Spleen (tissue), 13 donors: ENCODE measurements at places on chromosomes 5 and 9. TPM values are rescaled to one million over a fixed set of nuclear protein-coding genes. Genes with fewer than 3 reads are reported as not detected.

TMC1 gene
- total RNA-seq = not detected

HAVCR2 gene
- total RNA-seq = 17.2 TPM

GRCh38 chr5:34580983-34581382 lies 75.1 kb upstream of the RAI14 start:
- H3K36me3 ChIP-seq = no peaks in the 10 kb centered on the region
- H3K27me3 ChIP-seq = no peaks in the 10 kb centered on the region
- H3K4me3 ChIP-seq = no peak overlapping the region

- H3K27me3 ChIP-seq = no peaks in the 10 kb centered on the region
- DNase-seq = no peak
- H3K27ac ChIP-seq = no peak overlapping the region
- H3K36me3 ChIP-seq = no peaks in the 10 kb centered on the region
Measured at GRCh38 chr9:19648672-19649071, 140.2 kb downstream of the SLC24A2 start.

- peaks cover 14% of the 10 kb centered on the region for H3K27me3 ChIP-seq
- H3K36me3 ChIP-seq = peaks cover 6% of the 10 kb centered on the region
- H3K27ac ChIP-seq = no peak overlapping the region
- H3K4me3 ChIP-seq = no peak overlapping the region
- peaks cover 43% of the 10 kb centered on the region for H3K4me1 ChIP-seq
Measured at GRCh38 chr9:36985769-36986467, 48.1 kb downstream of the PAX5 start.

GGTA1 gene
- 21.1 TPM for total RNA-seq

CTSL gene
- 142 TPM for total RNA-seq

DNA sequence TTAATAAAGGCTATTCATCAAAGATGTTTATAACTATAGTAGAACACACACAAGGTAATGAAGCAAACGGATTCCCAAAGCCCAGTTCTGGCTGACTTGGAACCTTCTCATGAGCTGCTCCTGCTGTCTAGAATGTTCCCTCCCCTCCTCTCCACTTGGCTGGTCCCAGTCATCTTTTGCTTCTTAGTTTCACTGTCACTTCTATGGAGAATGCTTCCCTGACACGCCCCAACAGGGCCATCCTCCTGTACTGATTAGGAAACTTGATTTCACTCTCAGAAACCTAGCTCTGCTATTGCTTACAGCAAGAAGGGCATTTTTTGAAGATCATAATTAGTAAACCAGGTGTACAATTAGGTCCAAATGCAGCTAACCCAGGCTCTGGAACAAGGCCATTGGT lies 3.2 kb upstream of the RAPGEF1 start:
- no peak overlapping the region for H3K4me3 ChIP-seq
- H3K4me1 ChIP-seq = peaks cover 21% of the 10 kb centered on the region
- H3K27me3 ChIP-seq = no peaks in the 10 kb centered on the region
- no peak for DNase-seq
- H3K27ac ChIP-seq = no peak overlapping the region
- H3K36me3 ChIP-seq = no peaks in the 10 kb centered on the region

DNA sequence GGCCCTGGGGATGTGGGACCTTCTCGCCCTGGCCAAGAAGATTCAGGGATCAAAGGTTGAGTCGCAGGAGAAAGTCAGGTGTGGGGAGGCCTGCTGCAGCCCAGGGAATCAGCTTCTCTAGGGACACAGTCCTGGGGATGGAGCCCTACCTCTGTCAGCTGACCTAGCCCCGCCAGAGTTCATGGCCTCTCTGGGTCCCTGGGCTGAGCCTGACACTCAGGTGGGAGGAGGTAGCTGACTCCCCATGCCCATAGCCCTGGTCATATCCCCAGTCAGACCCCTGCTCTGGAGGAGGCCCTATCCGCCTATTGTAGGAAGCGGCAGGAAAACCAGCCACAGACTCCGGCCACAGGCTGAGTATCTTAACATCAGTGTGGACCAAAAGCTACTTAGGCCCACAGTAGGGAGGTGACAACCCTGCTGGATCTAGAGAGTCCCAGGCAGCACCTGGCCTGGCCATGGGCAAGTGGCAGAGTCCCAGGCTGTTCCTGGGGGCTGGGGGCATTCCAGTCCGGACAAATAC lies 15.0 kb upstream of the MRNIP start:
- H3K27me3 ChIP-seq = no peaks in the 10 kb centered on the region
- no peaks in the 10 kb centered on the region for H3K4me1 ChIP-seq
- no peak overlapping the region for H3K27ac ChIP-seq

DNA sequence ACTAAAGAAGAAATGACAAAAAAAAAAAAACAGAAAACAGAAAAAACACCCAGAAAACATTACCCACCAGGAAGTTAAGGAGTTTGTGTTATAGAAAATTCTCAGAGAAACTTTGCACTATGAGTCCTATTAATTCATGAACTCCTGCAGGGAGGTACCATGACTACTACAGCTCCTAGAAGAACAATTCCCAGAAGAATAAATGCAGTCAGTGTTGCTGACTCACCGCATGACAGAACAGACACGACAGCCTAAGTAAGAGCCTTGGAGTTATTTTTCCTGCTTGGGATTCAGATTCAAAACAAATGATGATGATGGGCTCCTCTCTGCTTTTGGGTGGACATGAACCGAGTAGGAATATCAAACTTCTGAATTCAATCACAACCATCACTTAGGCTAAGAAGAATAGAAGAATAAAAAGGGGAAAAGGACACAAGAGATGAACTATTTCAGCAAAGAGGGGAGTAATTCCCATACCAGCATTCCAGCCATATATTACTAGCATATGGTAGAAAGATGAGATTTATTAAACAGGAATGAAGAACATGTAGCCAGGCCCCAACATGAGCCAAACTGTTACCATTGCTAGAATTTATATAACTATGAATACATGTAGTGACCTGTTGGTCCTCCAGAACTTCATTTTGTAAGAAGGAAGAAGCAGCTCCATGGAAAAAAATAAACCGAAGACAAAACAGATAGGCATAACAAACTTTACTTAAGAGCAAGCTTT lies 209.6 kb upstream of the PDE4D start:
- no peak overlapping the region for H3K27ac ChIP-seq
- DNase-seq = no peak
- H3K4me1 ChIP-seq = no peaks in the 10 kb centered on the region
- H3K36me3 ChIP-seq = no peaks in the 10 kb centered on the region

ZNF483 gene
- total RNA-seq = 7.6 TPM

NFX1 gene
- total RNA-seq = 41.1 TPM

GRCh38 chr5:168585119-168585856 lies 6.1 kb upstream of the PANK3 start:
- H3K4me3 ChIP-seq = no peak overlapping the region
- H3K4me1 ChIP-seq = no peaks in the 10 kb centered on the region
- no peak overlapping the region for H3K27ac ChIP-seq
- no peaks in the 10 kb centered on the region for H3K27me3 ChIP-seq
- DNase-seq = no peak

- no peak overlapping the region for H3K4me3 ChIP-seq
- no peaks in the 10 kb centered on the region for H3K36me3 ChIP-seq
- H3K4me1 ChIP-seq = peaks cover 16% of the 10 kb centered on the region
Measured at GRCh38 chr5:150186137-150186536, 3.7 kb upstream of the SLC6A7 start.

DNA sequence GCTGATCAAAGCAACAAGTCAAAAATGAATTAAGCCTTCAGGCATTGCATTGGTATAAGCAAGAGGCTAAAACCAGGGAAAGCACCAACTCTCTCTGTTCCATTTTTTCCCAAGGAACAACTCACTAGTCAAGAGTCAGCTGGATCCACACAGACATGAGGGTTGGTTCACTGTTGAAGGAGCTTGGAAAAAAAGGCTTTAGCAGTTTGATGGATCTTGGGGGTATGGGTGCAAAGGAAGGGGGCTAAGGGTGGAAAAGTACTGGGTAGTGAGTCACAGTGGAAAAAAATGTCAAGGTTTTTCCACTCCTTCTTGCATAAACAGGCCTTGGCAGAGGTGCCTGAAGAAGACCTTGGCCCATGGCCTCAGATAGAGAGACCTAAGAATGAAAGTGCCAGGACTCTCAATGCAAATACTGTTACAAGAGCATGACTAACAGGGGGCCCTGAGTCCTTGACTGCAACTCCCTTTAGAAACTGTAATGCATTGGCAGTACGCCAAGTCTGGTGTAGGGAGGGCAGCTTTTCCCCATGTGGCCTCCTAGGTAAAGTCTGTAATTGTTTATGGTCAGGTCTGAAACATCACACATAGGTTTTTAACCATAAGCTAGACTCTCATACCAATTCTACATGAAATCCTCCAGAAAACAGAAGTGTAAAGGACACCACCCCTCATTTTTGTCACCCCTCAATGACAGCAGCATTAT lies 23.7 kb downstream of the ACTL7A start:
- H3K27ac ChIP-seq = no peak overlapping the region
- no peak for DNase-seq

DNA sequence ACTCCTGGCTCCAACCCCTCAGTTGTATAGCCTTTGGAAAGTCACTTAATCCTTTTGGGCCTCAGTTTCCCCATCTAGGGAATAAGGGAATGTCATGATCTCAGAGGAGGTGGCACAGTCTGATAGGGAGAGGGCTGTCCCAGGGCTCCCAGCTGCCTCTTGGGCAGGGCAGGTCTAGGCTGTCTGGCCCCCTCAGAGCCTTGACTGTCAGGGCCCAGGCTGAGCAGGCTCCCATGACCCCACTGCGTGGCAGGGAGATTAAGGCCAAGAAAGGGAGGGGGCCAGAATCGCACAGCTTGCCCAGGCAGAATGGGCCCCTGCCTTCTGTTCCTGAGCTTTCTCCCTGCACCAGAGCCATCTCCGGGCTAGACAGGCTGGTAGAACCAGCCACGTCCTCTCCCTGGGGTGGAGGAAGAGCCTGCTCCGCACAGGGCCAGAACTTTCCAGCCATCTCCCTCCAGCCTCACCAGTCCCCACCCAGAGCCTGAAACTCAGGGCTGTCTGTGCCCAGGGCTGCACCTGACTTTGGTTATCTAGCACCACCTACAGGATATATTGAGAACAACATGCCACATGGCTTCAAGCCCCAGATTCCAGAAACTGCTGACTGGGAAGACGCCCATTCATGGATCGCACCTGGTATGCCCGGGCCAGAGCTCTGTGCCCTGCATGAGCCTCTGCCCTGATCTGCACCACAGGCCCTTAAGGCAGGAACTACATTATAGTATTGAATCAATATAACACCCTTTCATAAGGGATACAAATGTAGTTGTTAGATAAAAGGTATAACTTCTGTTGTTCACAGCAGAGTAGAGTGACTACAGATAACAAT lies 32.1 kb downstream of the NAIF1 start:
- no peak overlapping the region for H3K4me3 ChIP-seq
- peak overlapping the region; percentile 10 for H3K27ac ChIP-seq
- H3K36me3 ChIP-seq = no peaks in the 10 kb centered on the region
- H3K4me1 ChIP-seq = peaks cover 8% of the 10 kb centered on the region
- peak; percentile 88 for DNase-seq

- no peak for DNase-seq
- H3K36me3 ChIP-seq = peaks cover 98% of the 10 kb centered on the region
Measured at GRCh38 chr5:14415024-14415697, 166.4 kb upstream of the OTULINL start.

DNA sequence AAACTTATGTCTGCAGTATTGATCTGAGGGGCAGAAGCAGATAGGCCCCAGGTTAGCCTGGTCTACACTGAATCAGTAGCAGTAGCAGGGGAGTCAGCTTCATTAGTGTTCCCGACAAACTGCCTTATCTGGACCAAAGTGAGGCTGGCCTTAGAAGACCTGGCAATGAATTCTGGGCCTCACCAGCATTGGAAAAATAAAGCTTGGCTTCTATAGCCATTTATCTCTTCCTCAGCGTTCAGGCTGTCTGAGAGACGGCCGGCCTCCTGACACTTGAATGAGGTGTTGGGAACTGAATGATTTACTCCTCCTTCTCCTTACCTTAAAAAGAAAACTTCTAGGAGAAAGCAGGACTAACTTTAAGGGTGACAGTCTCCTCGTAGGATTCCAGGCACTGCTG lies 141.8 kb upstream of the RUSC2 start:
- no peak overlapping the region for H3K27ac ChIP-seq
- H3K36me3 ChIP-seq = no peaks in the 10 kb centered on the region
- no peak for DNase-seq
- H3K4me3 ChIP-seq = no peak overlapping the region
- no peaks in the 10 kb centered on the region for H3K27me3 ChIP-seq

DBH gene
- not detected for total RNA-seq

SCGB3A2 gene
- total RNA-seq = not detected

GDNF gene
- total RNA-seq = 0.13 TPM

DNA sequence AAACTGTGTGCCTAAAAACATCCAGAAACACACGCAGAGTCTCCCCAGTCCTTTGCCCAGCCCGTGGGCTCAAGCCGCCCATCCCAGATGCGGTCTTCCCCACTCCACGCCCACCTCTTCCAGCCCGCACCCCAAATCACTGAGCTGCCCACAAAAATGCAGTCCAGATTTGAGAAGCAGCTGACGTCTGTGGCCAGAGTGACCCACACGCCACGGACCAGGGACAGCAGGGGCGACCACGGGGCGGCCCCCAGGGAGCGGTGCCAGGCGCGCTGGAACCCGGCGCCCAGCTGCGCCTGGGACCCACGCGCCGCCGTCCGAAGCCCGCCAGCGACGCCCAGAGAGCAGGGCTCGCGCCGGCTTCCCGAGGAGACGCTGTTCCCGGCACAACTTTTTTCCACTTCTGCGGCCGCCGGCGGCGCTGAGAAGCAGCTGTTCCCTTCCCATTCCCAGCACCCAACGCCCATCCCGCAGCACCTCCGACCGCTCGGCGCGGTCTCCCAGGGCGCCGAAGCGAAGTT lies 674 bp downstream of the LHFPL2 start:
- H3K27me3 ChIP-seq = no peaks in the 10 kb centered on the region
- H3K36me3 ChIP-seq = no peaks in the 10 kb centered on the region
- peak overlapping the region; percentile 47 for H3K27ac ChIP-seq
- H3K4me3 ChIP-seq = peak overlapping the region; percentile 74

FASTKD3 gene
- 8.7 TPM for total RNA-seq

- no peaks in the 10 kb centered on the region for H3K36me3 ChIP-seq
- no peak overlapping the region for H3K4me3 ChIP-seq
- H3K27me3 ChIP-seq = peaks cover 7% of the 10 kb centered on the region
- no peak overlapping the region for H3K27ac ChIP-seq
- H3K4me1 ChIP-seq = no peaks in the 10 kb centered on the region
Measured at GRCh38 chr5:169287529-169287928, 13.4 kb downstream of the SLIT3 start.
